GM23338 (cell line): ENCODE measurements at places on chromosomes 16 and 17. TPM values are rescaled to one million over a fixed set of nuclear protein-coding genes. Genes with fewer than 3 reads are reported as not detected.

GRCh38 chr16:85025781-85026653 lies 1.6 kb upstream of the KIAA0513 start:
- peaks cover 14% of the 10 kb centered on the region; the same call in 1 of the 2 replicates for H3K27me3 ChIP-seq
- H3K27ac ChIP-seq = no peak overlapping the region
- no peak overlapping the region for H3K4me3 ChIP-seq
- no peaks in the 10 kb centered on the region for H3K36me3 ChIP-seq

DNA sequence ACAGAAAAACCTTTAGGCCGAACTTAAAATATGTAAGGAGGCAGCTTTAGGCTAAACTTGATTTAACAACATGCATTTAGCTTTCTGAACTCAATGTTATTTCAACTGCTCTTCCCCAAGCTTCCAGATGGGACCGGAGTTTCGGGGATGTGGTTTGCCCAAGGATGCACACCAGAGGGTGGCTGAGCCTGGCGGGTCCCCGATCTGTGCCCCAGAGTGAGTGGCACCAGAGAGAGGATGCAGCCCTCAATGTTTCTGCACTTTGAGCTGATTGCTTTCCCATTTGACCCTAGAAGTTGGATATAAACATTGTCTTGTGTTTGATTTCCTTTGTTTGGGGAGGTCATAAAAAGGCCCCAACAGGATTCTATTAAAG lies 348.0 kb upstream of the TNRC6C start:
- DNase-seq = no peak
- H3K4me3 ChIP-seq = no peak overlapping the region
- H3K4me1 ChIP-seq = no peaks in the 10 kb centered on the region

- no peaks in the 10 kb centered on the region for H3K27me3 ChIP-seq
- H3K36me3 ChIP-seq = no peaks in the 10 kb centered on the region
- no peaks in the 10 kb centered on the region for H3K4me1 ChIP-seq
- H3K4me3 ChIP-seq = no peak overlapping the region
- no peak for DNase-seq
- no peak overlapping the region for H3K27ac ChIP-seq
Observed at GRCh38 chr16:62963846-62964245, 927.6 kb upstream of the CDH8 start.

- H3K27me3 ChIP-seq = no peaks in the 10 kb centered on the region
- peaks cover 13% of the 10 kb centered on the region for H3K4me1 ChIP-seq
- DNase-seq = peak; percentile 57
Observed at GRCh38 chr16:23901178-23902033, 65.6 kb downstream of the PRKCB start.

VTN gene
- total RNA-seq = 0.35 TPM in 1 of 2 replicates, not detected in the other

- peaks cover 9% of the 10 kb centered on the region; the same call in 1 of the 2 replicates for H3K4me1 ChIP-seq
- H3K27ac ChIP-seq = no peak overlapping the region
- H3K27me3 ChIP-seq = 0 out of 2 replicates have a peak, but pooled peaks cover 7% of the 10 kb centered on the region
- no peak for DNase-seq
- no peak overlapping the region for H3K4me3 ChIP-seq
- no peaks in the 10 kb centered on the region for H3K36me3 ChIP-seq
Observed at GRCh38 chr16:14298374-14299122, 227.4 kb downstream of the MRTFB start.

GRCh38 chr16:62652441-62653120 lies 616.3 kb upstream of the CDH8 start:
- H3K27me3 ChIP-seq = no peaks in the 10 kb centered on the region
- H3K27ac ChIP-seq = no peak overlapping the region
- DNase-seq = no peak

HBA1 gene
- total RNA-seq = not detected in 2 replicates

DNA sequence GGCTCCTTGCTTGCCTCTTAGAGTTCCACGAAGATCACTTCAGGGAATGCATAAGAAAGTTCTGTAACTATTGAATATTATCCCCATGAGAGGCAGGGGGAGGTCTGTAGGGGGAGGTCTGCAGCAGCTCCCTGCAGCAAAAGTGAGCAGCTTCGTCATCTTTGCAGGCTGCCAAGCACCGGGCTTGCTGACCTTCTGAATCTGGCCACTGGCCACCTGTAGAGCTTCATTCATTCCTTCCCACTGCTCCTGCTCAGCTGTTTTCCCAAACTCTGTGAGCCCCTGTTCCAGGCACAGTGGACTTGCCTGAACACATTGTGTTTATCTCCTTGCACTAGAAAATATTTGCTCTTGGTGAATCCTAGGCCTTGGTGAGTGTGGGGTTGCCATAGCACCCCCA lies 443.3 kb downstream of the HAPSTR1 start:
- no peak overlapping the region for H3K27ac ChIP-seq
- H3K4me3 ChIP-seq = no peak overlapping the region
- no peaks in the 10 kb centered on the region for H3K36me3 ChIP-seq
- H3K27me3 ChIP-seq = no peaks in the 10 kb centered on the region
- H3K4me1 ChIP-seq = no peaks in the 10 kb centered on the region

KRTAP2-1 gene
- not detected in 2 replicates for total RNA-seq

CCDC78 gene
- 3.5 and 12.6 TPM in 2 replicates for total RNA-seq

DNA sequence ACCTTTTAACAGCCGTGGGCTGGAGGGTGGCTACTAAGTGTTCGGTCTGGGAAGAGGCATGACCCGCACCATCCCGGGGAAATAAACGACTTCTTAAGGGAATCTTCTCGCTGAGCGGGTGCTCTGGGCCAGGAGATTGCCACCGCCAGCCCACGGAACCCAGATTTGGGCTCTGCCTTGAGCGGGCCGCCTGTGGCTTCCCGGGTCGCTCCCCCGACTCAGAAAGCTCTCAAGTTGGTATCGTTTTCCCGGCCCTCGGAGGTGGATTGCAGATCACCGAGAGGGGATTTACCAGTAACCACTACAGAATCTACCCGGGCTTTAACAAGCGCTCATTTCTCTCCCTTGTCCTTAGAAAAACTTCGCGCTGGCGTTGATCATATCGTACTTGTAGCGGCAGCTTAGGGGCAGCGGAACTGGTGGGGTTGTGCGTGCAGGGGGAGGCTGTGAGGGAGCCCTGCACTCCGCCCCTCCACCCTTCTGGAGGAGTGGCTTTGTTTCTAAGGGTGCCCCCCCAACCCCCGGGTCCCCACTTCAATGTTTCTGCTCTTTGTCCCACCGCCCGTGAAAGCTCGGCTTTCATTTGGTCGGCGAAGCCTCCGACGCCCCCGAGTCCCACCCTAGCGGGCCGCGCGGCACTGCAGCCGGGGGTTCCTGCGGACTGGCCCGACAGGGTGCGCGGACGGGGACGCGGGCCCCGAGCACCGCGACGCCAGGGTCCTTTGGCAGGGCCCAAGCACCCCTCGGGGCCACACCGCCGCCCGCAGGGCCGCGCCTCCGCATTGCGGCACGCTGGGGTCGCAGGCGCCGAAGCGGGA lies 3.6 kb upstream of the CBX4 start:
- H3K36me3 ChIP-seq = no peaks in the 10 kb centered on the region
- peaks cover 90% of the 10 kb centered on the region for H3K27me3 ChIP-seq
- H3K27ac ChIP-seq = no peak overlapping the region
- peak; percentile 39 for DNase-seq
- H3K4me1 ChIP-seq = peaks cover 30% of the 10 kb centered on the region
- H3K4me3 ChIP-seq = peak overlapping the region; percentile 64

DNA sequence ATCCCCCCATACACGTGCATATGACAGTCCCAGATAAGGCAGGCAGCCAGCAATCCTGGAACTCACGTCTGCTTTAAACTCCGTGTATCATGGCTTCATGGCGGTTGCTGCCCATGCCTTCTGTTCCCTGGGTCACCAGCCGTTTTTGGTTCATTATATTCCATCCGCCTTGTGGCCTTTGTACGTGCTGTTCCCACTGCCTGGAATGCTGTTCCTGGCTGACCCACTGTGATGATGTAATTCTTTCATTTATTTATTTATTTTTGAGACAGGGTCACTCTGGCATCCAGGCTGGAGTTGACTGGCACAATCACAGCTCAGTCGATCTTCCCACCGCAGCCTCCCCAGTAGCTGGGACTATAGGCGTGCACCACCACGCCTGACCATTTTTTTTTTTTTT lies 136.7 kb upstream of the GSE1 start:
- H3K4me1 ChIP-seq = 0 out of 2 replicates have a peak, but pooled peaks cover 5% of the 10 kb centered on the region
- no peaks in the 10 kb centered on the region for H3K27me3 ChIP-seq
- no peak overlapping the region for H3K27ac ChIP-seq
- no peak for DNase-seq
- no peak overlapping the region for H3K4me3 ChIP-seq

- H3K27ac ChIP-seq = no peak overlapping the region
- H3K27me3 ChIP-seq = no peaks in the 10 kb centered on the region
- no peak overlapping the region for H3K4me3 ChIP-seq
- H3K36me3 ChIP-seq = no peaks in the 10 kb centered on the region
- DNase-seq = no peak
Observed at GRCh38 chr16:86079255-86079885, 180.4 kb downstream of the IRF8 start.

VPS9D1 gene
- total RNA-seq = 1.8 and 2.1 TPM in 2 replicates

GRCh38 chr16:17296431-17296830 lies 174.3 kb downstream of the XYLT1 start:
- no peaks in the 10 kb centered on the region for H3K27me3 ChIP-seq
- peaks cover 28% of the 10 kb centered on the region for H3K4me1 ChIP-seq
- H3K4me3 ChIP-seq = no peak overlapping the region
- no peaks in the 10 kb centered on the region for H3K36me3 ChIP-seq
- DNase-seq = no peak
- peak overlapping the region; percentile 69; the same call in 1 of the 2 replicates for H3K27ac ChIP-seq

GRCh38 chr17:44400226-44400847 lies 10.9 kb upstream of the ITGA2B start:
- H3K4me1 ChIP-seq = no peaks in the 10 kb centered on the region
- DNase-seq = peak; percentile 59
- H3K27me3 ChIP-seq = no peaks in the 10 kb centered on the region
- H3K36me3 ChIP-seq = peaks cover 20% of the 10 kb centered on the region

CBX8 gene
- 0.16 and 1.0 TPM in 2 replicates for total RNA-seq
